ENCODE measurements at places on chromosomes 7 and 10.
A peak's percentile ranks its signal among the peaks of the same experiment; 100 is the strongest.

DNA sequence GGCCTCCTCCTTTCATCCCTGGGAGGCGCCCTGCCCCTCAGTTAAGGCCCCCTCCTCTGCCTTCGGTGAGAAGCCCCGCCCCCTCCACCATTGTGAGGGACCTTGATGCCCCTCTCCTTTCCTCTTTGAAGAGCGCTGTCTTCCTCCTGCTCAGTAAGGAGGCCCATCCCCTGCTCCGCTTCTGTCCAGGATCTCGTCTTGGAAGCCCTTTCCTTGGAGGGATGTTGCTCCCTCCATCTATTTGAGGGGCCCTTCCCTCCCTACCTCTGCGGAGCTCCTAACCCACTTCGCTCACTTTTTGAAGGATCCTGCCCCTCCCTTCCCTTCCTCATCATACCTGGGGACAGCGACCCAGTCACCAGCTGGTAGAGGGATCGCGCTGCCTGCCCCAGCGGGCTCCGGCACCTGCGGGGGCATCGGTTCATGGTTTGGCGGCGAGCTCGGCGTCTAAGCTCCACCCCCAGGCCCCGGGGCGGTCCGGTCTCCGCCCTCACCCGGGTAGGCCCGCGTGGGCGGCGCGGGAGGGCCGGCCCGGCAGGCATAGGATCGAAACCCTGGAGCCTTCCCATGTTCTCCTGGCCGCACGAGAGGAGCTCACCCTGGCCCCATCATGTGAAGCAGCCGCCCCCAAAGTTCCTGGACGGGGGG is 4.1 kb downstream of the KCNIP2 start:
- no peak for DNase-seq

GRCh38 chr7:200290-200689 is 7.9 kb downstream of the FAM20C start:
- DNase-seq = no peak

DNA sequence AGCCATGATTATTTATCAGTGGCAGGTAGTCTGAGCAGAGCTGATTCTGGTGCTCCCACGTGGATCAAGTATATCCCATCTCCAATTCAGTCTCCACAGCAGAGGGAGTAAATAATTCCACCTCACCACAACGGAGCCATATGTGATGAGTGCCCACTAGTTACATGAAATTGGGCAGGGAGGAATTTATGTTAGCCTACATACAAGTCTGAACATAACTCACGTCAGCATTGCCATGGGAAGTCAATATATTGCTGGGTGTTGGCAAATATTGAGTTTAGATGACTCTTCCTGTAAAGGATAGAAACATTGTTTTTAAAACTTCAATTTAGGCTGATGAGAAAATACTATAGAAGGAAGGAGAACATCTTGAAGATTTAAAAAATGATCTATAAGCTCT is 269.0 kb upstream of the BMPER start:
- DNase-seq = no peak

DNA sequence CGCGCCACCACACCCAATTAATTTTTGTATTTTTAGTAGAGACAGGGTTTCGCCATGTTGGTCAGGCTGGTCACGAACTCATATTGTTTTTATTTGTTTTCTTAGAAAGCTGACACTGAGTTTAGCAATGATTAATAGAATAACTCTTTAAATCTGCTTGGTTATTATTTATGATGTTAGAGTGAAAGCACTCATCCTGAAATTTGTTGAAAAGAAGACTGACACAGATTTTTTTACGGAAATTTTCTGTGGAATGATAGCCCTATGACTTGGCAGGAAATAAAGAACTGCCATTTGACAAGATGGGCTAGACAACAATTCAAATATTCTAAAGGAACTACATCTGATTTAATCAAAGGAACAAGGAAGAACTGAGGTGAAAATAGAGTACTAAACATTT is 4.3 kb upstream of the GSAP start:
- DNase-seq = no peak

- no peak for DNase-seq
Observed at GRCh38 chr10:46518028-46518725, 38.3 kb downstream of the GPRIN2 start.

DNA sequence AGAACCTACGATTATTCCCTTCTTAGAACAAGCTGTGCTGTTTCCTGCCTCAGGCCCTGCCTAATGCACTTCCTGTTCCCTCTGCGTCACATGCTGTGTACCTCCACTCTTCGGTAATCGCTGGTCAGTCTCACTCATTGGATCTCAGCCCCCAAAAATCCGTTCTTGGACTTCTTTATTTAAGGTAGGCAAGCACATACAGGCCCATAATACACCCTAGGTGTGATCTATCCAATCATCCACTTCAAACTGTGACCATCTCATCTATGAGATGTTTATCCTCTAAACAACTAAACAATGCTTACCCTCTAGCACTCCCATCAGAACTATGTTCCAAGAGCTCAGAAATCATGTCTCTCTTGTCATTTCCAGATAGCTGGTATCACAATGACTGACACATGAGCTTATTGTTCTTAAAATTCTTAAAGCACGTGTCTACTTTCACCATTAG is 83.9 kb downstream of the CADPS2 start:
- no peak for DNase-seq

DNA sequence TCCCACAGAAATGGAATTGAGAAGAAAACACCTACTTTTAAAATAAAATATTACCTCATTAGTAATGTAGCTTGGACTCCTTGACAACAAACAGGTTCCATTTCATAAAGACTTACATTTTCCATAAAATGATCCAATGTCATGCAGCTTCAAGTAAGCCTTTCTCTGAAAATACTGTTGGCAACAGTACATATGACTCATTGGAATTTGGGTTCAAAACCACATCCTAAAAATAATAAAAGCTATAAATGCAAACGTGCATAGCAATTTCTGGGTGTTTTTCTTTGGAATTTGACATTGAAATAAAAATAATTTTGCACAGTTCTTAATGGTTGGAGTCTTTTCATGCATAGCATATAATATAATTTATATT is 47.9 kb downstream of the FHIP2A start:
- DNase-seq = peak; percentile 35

DNA sequence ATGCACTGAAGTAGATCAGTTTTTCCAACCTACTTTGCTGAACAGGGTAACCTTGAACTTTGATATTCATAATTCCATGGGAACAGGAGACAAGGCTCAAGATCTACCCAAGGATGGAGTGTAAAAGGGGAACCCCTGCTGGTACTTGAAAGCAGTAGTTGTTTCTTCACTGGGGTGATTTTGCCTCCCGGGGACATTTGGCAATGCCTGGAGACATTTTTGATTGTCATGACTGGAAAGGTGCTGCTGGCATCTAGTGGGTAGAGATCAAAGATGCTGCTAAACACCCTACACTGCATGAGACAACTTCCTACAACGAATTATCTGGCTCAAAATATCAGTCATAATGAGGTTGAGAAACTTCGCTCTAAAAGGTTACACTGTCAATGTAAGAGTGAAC is 214.8 kb upstream of the CTBP2 start:
- no peak for DNase-seq

DNA sequence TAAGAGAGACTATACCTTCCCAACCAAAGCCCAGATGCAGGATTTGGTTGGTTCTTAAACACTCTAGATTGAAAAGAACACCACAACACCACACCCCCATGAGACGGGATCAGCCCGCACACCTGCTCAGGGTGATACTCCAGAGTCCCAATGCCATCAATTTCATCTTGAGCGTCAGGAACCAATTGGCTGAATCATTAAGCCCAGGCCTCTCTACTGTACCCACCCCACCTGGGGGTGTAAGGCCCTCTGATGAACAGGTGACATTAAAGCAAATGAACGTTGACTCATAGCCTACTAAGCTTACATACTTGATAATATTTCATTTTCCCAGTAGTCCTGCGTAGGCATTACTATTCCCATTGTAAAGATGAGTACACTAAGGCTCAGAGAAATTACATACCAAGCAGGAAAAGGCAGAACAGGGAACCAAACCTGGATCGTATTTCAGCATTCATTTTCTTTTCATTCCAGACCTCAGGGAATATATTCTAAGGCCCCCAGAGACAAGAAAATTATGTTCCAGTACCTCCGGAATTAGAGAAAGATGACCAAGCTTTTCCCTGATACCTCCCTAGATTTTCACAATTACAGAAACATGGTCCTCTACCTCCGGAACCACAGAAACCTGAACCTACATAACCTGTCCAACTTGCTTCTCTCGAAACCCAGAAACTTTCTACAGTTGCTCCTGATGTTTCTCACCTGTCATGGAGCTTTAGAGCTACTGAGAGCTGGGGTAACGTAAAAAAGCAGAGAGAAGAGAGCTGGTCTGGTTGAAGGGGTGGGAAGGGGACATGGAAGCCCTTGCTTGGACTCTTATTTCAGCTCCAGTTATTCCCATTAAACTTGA is 43.1 kb upstream of the KDM7A start:
- no peak for DNase-seq

DNA sequence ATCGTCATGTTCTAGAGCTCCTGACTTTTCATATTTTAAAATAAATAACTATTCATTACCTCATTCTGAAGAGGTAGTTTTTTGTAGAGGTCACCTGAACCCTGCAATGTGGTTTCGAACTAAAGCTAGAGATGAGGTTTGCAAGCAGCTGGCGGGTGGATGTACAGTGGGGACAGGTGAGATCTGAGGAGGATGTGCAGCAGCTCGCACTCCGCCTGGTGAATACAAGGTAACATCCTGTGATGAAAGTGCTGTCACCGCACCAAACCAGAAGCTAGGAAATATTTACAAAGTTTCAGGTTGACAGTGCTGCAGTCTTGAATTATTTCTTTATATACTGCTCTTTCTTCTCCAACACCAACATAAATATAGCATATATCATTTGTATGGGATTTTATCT is 26.5 kb downstream of the NDUFB2 start:
- DNase-seq = no peak

DNA sequence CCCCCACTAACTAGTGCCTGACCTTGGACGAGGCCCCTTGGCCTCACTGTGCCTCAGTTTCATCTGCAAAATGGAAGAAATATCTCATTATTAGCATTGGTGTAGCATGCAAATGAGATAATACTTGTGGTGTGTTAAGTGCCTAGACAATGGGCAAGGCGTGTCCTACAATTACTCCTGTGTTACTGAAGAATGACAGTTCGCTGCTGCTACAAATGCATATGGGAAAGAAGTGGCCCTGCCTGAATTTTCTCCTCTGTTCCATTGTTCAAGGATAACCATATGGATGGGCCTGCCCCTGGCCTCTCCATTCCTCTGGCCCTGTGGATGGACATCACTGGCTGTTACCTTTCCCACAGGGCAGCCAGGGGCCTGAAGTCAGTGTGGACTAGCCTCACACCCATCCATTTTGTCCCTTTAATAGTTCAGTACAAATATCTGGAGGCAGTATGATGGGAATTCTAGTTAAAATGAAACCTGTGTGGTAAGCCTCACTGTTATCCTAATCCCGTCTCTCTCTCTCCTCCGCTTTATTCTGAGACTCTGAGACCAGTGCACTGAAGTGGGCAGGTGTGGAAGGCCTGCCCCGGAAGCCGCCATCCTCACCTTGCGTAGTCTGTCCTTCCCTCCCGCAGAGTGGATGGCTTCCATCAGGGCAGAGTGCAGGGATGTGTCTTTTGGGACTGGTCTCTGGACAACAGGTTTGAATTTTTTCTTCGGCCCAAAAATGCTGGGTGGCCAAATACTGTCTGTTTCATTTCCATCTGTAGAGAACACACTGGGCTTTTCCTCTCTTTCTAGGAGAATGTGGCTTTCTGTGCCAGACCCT is 244.6 kb upstream of the GRB10 start:
- no peak for DNase-seq

DNA sequence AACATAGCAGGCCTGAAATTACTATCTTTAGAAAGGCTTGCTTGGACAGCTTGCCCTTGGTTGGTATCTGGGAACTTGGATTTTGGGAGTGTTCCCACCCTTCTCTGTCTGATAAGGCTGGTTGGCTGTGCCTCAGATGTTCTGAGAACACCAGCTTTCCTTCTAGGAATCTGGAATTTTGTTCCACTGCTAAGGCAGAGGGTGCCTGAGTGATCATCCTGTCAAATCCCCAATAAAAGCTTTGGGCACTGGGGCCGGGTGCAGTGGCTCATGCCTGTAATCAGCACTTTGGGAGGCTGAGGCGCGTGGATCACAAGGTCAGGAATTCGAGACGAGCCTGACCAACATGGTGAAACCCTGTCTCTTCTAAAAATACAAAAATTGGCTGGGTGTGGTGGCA is 5.0 kb downstream of the TRUB1 start:
- DNase-seq = no peak

- DNase-seq = no peak
Observed at GRCh38 chr7:64654796-64655548, 11.0 kb upstream of the ZNF107 start.

GRCh38 chr7:64642046-64642445 is 23.9 kb upstream of the ZNF107 start:
- no peak for DNase-seq

- DNase-seq = no peak
Observed at GRCh38 chr10:50648089-50648934, 24.6 kb upstream of the SGMS1 start.

DNA sequence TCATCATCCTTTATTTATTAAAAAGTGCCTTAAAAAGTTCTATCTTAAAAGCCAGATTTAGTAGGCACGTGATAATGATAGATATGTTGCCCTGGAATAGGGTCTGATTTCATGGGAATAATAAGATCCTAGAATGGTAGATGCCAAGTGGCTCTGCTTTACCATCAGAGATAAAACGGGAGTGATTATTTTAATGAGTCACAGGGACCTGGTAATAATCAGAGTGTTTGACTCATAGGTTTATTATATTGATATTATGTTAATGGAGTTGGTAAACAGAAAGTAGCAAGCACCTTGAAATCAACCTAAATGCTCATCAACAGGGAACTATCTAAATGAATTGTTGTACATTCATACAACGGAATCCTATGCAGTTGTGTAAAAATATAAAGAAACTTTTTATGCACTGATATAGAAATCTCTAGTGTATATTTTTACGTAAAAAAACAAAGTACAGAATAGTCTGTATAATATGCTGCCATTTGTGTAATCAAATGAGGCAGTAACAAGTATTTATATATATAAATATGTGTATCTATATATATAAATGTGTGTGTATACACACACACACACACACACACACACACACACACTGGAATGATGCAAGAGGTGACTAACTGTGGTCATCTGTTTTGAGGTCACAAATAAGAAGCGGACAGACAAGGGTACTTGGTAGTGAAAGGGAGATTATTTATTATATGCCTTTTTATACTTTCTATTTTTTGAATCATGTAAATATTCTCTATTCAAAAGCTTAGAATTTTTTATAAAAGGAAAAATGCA is 78.6 kb upstream of the DYNC1I1 start:
- no peak for DNase-seq

GRCh38 chr7:131105294-131105798 is 222.3 kb upstream of the MKLN1 start:
- DNase-seq = peak; percentile 9

DNA sequence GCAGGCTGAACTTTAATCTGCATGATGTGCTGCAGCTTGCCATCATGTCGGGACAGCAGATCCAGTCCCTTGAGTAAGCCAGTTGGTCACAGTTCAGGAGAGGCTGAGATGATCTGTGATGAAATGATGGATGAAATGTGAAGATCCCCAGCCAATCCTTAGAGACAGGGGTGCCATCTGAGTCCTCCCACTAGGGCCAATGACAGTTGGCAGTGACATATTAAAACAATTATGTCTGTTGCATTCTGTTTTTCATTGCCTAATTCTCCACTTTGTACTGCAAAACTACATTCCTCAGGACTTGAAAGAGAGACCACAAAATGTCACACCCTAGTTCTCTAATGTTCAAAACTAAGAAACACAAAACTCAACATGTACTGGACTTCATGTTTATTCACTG is 66.3 kb upstream of the CAV2 start:
- DNase-seq = no peak
